ENCODE measurements at places on chromosomes 12 and 14.

GRCh38 chr14:103849151-103849886 is 1.9 kb upstream of the PPP1R13B start:
- DNase-seq = no peak

DNA sequence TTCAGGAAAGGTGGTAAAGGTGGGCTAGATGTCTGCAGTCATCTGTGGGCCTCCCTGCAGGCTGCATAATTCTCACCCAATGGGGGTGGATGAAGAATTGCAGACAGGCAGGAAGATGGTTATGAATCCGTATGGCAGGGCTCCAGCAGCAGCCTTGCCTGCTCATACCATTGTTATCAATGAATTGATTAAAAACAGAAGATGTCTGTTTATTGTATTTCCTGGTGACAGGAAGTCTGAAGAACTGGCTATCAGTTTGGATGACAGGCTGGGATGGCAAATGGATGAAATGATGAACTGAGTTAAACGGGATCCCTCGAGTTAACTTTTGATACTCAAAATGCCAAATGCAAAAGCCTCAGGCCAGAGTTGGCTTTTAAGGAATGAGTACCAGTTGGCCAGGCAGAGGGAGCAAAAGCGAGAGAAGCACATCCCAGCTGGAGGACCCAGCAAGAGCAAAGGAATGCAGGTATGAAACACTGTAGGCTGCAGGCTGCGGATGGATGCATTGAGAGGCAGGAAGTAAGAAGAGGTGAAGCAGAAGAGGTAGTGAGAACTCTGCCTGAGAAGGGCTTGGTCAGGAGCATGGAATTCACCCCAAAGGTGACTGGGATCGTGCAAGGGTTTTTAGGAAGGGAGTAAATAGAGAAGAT is 550.0 kb upstream of the TBX3 start:
- no peak for DNase-seq

DNA sequence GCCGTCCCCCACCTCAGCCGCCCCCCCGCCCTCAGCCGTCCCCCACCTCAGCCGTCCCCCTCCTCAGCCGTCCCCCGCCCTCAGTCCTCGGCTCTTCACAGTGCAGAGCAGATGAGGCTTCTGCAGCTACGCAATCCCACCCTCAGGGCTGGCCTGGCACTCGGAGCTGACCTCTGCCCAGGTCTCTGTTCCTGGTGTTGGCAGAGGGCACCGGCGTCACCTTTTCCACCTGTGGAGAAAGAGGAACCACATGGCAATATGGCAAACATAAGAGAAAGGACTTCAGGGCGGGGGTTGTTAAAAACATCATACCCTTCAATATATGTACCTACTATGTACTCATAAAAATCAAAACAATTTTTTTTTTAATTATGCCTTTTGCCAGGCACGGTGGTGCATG is 45.8 kb downstream of the MLXIP start:
- no peak for DNase-seq

- DNase-seq = no peak
Measured at GRCh38 chr12:43159506-43159905, 392.5 kb downstream of the ADAMTS20 start.
